ENCODE measurements at places on chromosomes 5 and 9.

GRCh38 chr9:113979343-113980127 lies 98.6 kb downstream of the AMBP start:
- DNase-seq, result no peak

DNA sequence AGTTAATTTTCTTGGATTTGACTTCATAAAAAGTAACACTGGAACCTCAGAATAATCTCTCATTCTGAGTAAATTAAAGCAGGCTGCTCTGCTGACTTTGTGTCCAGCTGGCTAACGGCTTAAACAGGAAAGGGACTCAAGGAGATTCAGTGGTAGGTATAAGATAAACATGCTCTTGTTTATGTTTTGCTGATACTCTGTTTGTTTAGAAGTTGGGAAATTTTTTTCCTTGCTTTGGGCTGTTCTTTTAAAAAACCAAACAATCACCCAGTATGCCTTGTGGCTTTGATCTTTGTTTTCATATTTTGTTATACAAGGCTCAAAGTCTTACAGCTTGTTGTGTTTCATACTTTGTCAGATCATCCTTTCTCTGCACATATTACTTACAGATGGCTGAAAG lies 237.6 kb upstream of the RIOK2 start:
- DNase-seq, result no peak

DNA sequence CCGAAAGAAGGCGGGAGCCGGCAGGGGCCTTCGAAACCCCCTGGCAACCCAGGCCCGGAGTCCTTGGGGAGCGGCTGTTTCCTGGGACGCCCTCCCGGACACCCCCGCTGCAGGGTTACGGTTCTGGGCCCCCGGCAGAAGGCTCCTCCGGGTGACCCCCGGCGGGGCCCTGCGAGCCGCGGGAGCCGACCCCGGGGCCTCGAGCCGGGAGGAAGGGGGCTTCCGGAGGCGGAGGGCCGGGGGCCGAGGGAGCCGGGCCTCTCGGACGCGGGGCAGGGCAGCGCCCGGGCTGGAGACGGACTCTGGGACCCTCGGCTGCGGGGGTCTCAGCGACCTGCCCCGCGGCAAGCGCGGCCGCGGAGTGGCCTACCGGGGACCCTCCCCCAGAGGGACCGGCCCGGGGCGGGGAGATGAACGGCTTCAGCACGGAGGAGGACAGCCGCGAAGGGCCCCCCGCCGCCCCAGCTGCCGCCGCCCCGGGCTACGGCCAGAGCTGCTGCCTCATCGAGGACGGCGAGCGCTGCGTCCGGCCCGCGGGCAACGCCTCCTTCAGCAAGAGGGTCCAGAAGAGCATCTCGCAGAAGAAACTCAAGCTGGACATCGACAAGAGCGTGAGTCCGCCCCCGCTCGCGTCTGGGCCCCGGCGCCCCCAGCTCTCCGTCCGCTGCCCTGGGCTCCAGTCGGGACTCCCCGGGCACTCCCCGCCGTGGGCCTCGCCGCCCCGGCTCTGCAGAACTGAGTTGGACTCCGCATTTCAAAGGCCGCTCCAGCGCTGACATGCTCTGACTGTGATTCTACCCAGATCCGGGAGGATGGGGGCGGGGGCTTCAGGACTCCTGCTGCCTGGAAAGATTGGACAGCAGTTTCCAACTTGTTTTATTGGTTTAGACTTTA lies 645 bp downstream of the SAP30L start:
- peak; percentile 76 for DNase-seq

GRCh38 chr9:107720501-107720900 lies 230.9 kb upstream of the KLF4 start:
- no peak for DNase-seq

DNA sequence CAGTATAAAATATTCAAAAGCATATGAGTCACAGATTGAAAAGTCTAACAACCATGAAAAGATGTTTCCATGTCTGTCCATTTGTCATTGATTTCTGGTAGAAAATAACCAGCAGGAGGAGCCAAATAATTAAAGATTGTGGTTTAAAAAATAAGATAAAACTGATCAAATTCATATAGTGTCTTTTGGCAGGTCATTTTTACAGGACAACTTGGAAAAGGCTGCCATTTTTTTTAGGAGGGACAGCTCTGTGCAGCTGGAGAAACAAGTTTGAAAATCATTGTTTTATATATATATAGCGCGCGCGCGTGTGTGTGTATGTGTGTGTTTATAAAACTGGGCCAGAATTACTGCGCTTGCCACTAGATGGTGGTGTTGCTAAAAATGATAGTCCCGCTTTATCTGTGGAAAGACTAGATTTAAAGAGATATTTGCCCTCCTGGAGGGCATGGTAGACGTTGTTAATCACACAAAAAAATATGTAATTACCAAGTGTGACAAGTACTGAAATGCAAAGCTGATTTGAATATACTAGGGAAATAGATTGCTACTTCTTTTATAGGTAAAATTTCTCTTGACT lies 1.3 kb upstream of the TRMO start:
- peak; percentile 79 for DNase-seq

GRCh38 chr9:15253197-15253596 lies 53.8 kb downstream of the TTC39B start:
- DNase-seq, result no peak

- DNase-seq, result no peak
These were observed 18.8 kb upstream of the PRLR start for GRCh38 chr5:35248843-35249780.

DNA sequence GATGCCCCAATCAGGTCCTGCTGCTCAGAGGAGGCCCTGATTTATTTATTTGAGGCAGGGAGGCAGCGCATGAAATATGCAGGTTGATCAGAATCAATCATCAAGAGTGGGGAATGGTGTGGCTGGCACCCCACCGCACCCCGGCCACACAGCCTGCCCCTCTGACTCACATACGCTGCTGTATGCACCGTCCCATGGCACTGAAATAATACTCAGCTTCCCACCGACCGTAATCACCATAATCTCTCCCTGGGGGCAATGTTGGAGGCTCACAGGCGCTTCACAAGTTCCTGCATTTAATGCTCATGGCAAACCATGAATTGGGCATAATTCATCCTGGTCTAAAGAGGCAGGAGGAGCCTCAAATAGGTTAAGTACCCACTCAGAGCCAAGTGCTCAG lies 141.2 kb upstream of the TBC1D2 start:
- DNase-seq, result no peak

GRCh38 chr9:127626752-127627493 lies 14.8 kb downstream of the STXBP1 start:
- DNase-seq, result no peak

DNA sequence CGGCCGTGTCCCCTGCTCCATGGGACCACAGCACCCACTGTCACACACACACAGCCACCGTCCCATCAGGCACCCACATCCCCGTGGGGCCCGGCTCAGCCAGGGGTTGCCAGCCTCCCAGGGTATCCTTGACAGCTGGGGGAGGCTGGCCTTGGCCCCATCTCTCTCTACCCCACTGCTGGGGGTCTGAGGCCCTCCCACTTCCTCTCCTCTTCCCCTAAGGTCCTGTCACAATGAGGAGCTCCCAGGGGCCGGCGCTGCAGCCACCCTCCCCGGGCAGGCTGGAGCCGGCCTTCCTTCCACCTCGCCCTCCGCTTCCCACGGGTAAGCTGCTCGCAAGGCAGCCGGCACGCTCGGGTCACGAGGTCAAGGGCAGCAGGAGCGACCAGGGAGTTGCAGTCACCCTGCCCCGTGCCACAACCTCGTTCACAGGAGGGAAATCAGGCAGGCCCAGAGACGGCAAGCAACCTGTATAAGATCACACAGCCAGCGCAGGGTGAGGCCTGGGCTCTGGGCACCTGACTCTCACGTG lies 38.6 kb upstream of the NOTCH1 start:
- DNase-seq, result no peak

GRCh38 chr9:110160685-110161084 lies 47.3 kb downstream of the C9orf152 start:
- DNase-seq, result no peak

DNA sequence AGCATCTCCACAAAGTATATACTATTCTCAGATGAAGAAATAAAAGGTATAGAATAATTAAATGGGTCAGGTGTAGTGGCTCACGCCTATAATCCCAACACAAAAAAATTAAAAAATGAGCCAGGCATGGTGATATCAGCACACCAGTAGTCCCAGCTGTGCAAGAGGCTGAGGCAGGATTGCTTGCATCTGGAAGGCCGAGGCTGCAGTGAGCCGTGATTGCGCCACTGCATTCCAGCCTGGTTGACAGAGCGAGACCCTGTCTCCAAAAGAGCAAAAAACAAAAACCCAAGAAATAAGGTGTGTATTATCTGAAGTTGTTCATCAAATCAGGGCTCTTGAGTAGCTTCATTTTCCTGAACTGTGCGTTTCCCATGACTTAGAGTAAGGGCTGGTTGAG lies 83.2 kb upstream of the MYO10 start:
- no peak for DNase-seq

DNA sequence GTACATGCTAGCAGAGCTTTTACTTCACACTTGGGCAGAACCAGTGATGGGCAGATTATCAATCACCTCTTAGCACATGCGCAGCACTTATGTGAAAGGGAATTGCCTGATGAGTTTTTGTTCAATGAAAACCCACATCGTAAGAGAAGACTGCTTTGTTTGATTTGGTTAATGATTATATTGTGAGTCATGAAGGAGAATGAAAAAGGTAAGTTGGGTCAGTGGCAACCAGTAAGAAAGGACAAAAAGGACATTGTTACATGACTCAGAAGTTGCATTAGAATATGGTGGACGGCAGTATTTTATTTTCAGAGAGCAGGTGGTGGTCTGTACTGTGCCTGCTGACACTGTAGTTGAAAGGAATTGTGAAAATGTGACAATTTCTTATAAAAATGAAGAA lies 127.4 kb downstream of the AOPEP start:
- DNase-seq, result no peak

DNA sequence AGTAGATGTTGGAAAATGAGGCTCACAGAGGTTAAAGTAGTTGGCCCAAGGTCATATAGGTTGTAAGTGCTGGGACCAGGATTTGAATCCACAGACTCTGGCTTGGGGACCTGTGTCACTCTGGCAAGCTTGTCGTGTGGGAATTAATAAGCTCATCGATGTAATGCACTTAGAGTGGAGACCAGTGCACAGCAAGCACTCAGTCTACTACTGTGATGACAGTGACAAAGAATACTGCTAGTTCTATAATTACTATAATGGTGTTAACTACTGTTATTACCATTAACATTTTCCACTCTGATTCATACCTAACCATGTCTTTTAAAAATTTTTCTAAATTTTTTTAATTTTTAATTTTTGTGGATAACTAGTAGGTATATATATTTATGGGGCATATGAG lies 12.8 kb downstream of the PAM start:
- no peak for DNase-seq

- no peak for DNase-seq
These were observed 306.8 kb upstream of the NMUR2 start for GRCh38 chr5:152711801-152712388.

- DNase-seq, result no peak
These were observed 53.0 kb upstream of the CPEB4 start for GRCh38 chr5:173835131-173835530.

DNA sequence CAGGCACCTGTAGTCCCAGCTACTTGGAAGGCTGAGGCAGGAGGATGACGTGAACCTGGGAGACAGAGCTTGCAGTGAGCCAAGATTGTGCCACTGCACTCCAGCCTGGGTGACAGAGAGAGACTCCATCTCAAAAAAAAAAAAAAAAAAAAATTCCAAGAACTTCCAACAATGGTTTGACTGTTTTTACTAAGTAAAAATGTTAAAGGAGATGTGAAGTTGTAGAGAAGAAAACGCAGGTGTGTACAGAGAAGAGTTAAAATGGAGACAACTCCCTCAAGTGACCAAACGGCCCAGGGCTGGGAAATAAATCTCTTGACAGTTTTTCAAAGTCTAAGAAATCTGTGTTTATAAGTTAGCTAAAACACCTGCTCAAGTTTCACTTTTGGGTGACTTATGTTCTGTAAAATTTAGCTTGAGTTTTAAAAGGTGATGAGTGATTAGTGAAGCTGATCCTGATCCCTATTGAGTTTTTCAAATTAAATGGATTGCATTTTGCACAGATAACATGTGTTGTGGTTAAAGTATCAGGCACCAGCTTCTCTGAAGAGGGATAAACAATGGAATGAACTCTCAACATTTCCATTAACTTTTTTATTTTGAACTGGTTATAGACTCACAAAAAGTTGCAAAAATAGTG lies 255.2 kb upstream of the CD180 start:
- no peak for DNase-seq

GRCh38 chr9:130182381-130182909 lies 10.2 kb downstream of the NCS1 start:
- no peak for DNase-seq

GRCh38 chr5:90967443-90967842 lies 408.8 kb downstream of the ADGRV1 start:
- DNase-seq, result no peak

DNA sequence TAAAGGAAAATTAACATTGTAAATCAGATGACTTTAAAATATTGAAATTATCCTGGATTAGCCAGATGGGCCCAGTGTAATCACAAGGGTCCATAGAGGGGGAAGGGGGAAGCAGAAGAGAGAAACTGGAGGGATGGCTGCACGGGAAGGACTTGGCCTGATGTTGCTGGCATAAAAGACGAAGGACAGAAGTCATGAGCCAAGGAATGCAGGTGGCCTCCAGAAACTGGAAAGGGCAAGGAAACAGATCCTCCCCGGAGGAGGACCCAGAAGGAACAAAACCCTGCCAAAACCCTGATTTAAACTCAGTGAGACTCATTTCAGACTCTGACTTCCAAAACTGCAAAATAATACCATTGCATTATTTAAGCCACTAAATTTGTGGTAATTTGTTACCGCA lies 100.2 kb downstream of the ADAMTS2 start:
- no peak for DNase-seq

GRCh38 chr5:97797994-97798451 lies 615.0 kb upstream of the RIOK2 start:
- no peak for DNase-seq

DNA sequence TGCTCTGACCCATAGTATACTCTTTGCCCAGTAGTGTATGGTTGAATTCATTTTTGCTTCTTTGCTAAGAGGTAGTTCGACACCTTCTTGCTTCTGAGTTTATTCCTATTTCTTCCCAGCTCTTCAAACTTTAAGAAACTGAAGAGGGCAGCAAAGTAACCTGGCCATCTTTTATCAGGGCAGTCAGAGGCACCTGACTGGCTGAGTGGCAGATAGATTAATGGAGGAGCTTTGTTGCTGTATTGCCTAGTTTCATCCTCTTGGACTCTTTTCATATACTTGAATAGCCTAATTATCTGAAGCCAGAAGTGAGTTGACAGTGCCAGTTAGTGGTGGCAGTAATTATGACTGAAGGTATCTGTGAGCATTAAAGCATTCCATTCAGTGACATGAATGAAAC lies 82.5 kb downstream of the UHRF2 start:
- DNase-seq, result no peak

- DNase-seq, result no peak
These were observed 18.3 kb upstream of the OSMR start for GRCh38 chr5:38827525-38827924.

DNA sequence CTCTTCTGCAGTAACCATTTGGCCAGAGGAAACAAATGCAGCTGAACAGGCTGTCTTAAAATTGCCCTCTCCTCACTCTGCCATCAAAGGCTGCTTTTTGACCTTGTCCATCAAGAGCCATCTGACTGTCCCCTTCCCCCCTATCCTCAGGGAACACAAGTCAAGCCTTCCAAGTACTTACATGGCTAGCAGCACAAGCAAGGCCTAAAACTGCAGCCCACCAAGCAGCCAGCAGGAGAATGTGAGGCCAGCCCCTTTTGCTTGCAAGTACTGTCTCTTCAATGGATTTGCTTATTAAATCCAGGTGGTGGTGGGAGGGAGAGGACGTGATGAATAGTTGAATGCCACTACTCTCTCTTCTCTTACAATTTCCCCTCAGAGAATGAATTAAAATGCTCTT lies 83.5 kb downstream of the HTR1A start:
- no peak for DNase-seq

GRCh38 chr5:138468966-138469539 lies 3.8 kb downstream of the EGR1 start:
- no peak for DNase-seq

All from activated CD8-positive, alpha-beta memory T cell treated with anti-CD3 and anti-CD28 coated beads, Interleukin-2, amount 50 U/mL, for 48 hours (primary cell).